ENCODE measurements at places on chromosomes 3 and 15. TPM values are rescaled to one million over a fixed set of nuclear protein-coding genes. Genes with fewer than 3 reads are reported as not detected.

OSTN gene
- 0.14 TPM for total RNA-seq

GOLGA8O gene
- total RNA-seq = not detected

NCKIPSD gene
- 48.5 TPM for total RNA-seq

ASB14 gene
- total RNA-seq = not detected

TIMP4 gene
- 1.1 TPM for total RNA-seq

GSK3B gene
- total RNA-seq = 35.9 TPM

CIB2 gene
- 8.6 TPM for total RNA-seq

FBXW12 gene
- not detected for total RNA-seq

VGLL3 gene
- 9.2 TPM for total RNA-seq

NTRK3 gene
- 2.2 TPM for total RNA-seq

RBMS3 gene
- 11.1 TPM for total RNA-seq

GOLGA6L10 gene
- total RNA-seq = 17.1 TPM

CD200R1 gene
- not detected for total RNA-seq

KCNH8 gene
- not detected for total RNA-seq

IL5RA gene
- 0.27 TPM for total RNA-seq

SLC24A5 gene
- total RNA-seq = not detected

REC114 gene
- not detected for total RNA-seq

SPATA12 gene
- not detected for total RNA-seq

TMEM158 gene
- 1.7 TPM for total RNA-seq

STARD9 gene
- total RNA-seq = 26.2 TPM

GASK1A gene
- total RNA-seq = 5.9 TPM

C2CD4A gene
- total RNA-seq = 2.8 TPM

NOP10 gene
- 140 TPM for total RNA-seq

LDHAL6B gene
- not detected for total RNA-seq

ZPLD1 gene
- total RNA-seq = not detected

WNT7A gene
- not detected for total RNA-seq

CDHR4 gene
- total RNA-seq = not detected

TMEM39A gene
- total RNA-seq = 7.1 TPM

POC1A gene
- 0.80 TPM for total RNA-seq

NRG4 gene
- 5.1 TPM for total RNA-seq

SPRED1 gene
- 10.9 TPM for total RNA-seq

RTP4 gene
- 4.1 TPM for total RNA-seq

CA12 gene
- 294 TPM for total RNA-seq

SLC51B gene
- total RNA-seq = 94.8 TPM

CACNA1D gene
- 12.7 TPM for total RNA-seq

SAMMSON gene
- not detected for total RNA-seq

C3orf49 gene
- not detected for total RNA-seq

DNAH1 gene
- 17.6 TPM for total RNA-seq

CNTN3 gene
- total RNA-seq = 10.5 TPM

CGNL1 gene
- 2.2 TPM for total RNA-seq

RCN2 gene
- total RNA-seq = 24.3 TPM

STARD5 gene
- 11.2 TPM for total RNA-seq

CHRNA3 gene
- 3.2 TPM for total RNA-seq

GUCA1C gene
- not detected for total RNA-seq

FANCD2OS gene
- not detected for total RNA-seq

ARHGAP31 gene
- 68.5 TPM for total RNA-seq
